ENCODE measurements at places on chromosomes 7 and 10.

DNA sequence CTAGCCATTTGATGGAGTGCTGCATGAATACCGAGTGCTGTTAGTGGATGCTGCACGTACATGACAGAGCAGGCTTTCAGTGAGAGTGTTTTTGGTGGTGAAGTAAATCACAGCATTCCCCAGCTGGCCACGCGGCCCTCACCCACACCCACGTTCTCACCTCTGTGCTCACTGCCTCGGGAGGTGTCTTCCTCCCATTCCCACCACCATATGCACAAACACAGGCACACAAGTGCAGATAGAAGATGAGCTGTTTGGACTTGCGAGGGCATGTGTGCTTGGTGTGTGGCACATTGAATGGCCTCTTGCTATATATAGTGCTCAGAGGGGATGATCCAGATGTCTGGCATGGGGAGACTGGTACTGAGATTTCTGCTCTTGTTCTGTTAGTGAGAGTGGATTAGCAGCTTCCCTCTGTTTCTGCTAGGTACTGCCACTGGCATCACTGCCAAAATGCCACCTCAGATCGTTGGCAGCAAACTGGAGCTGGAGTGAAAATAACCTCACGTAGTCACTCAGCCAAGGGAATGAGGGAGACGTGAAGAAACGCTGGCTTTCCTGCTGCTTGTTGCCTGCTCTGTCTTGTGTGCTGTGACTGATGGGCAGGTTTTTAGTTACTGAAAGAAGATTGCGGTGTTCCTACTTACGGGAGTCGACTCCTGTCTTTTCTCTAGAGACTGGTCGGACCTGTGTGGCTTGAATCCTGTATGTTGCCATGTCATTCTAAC is 19.1 kb downstream of the DNAJB6 start:
- DNase-seq, result no peak

DNA sequence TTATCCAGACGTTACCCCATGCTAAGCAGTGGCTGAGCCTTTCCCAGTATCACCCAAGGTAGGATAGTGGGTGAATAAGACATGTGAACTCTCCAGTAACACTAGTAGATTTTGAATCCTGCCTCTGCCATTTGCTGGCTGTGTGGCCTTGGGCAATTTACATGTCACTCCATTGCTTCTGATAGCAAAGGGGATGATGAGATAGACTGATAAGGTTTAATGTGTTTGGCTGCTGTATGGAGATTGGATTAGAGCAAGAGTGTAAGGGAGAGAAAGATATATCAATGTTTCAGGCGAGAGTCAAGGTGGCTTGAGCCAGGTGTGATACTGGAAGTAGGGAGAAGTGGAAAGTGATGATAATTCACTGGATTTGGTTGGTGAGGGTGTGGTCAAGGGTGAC is 40.1 kb upstream of the EEPD1 start:
- DNase-seq, result no peak

GRCh38 chr10:13120786-13121499 is 21.0 kb downstream of the OPTN start:
- no peak for DNase-seq

GRCh38 chr10:118832241-118832651 is 77.5 kb upstream of the CACUL1 start:
- DNase-seq, result peak; percentile 36

GRCh38 chr7:20439416-20440185 is 108.9 kb downstream of the ITGB8 start:
- no peak for DNase-seq

GRCh38 chr7:101993311-101993710 is 175.9 kb downstream of the CUX1 start:
- DNase-seq, result no peak

DNA sequence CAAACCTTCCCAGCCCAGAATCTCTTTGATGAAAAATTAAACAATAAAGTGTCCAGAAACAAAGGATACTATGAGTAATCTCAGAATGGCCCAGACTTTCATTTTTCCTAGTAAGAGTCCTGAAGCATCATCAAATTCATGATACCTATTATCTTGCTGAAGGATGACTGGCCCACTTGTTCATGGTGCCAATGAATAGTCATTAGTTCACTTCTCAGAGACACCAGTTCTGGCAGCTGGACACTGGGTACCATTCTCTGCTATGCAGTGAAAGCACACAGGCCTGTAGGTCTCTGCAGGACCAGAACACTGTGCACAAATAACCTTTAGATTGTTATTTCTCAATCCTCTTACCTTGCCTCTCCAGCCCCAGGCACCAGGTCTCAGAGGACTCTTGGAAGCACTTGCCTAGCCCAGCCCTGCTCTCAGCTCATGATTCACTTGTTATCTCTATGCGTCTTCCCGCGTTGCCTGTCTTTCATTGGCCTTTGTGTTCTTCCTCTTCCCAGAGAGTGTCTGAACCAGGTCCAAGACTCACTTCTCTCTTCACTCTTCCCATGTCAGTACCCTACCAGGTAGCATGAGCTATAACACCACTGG is 98.1 kb upstream of the AGBL3 start:
- DNase-seq, result no peak

GRCh38 chr10:84076540-84077195 is 62.6 kb upstream of the GHITM start:
- DNase-seq, result peak; percentile 58

DNA sequence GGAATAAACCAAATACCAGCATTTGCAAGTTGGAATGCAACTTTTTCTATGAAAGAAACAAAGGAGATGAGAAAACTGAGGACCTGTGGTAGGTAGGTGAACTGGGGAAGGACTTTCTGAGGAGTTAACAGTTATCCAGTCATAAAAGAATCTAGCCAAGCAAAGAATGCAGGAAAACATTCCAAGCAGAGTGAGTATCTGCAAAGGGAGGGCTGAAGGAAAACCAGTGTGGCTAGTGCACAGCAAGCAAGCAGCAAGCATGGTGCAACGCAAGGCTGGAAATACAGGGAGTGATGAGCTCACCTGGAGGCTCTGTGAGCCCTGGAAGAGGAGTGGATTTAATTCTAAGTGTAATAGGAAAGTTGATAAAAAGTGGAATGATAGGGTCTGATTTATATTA is 44.0 kb downstream of the RTKN2 start:
- DNase-seq, result peak; percentile 78

- peak; percentile 57 for DNase-seq
Measured at GRCh38 chr10:58473976-58474375, 38.7 kb upstream of the BICC1 start.

GRCh38 chr10:49446031-49446430 is 50.1 kb upstream of the DRGX start:
- peak; percentile 43 for DNase-seq
